Breast epithelium (tissue), 4 donors: ENCODE measurements at places on chromosomes 11 and 22.

- no peak for DNase-seq
Observed at GRCh38 chr11:14119357-14119756, 156.8 kb downstream of the SPON1 start.

GRCh38 chr11:15800111-15800800 lies 556.1 kb downstream of the SOX6 start:
- DNase-seq, result peak; percentile 44

GRCh38 chr11:2687782-2688191 lies 12.0 kb downstream of the KCNQ1OT1 start:
- peak; percentile 49 for DNase-seq

DNA sequence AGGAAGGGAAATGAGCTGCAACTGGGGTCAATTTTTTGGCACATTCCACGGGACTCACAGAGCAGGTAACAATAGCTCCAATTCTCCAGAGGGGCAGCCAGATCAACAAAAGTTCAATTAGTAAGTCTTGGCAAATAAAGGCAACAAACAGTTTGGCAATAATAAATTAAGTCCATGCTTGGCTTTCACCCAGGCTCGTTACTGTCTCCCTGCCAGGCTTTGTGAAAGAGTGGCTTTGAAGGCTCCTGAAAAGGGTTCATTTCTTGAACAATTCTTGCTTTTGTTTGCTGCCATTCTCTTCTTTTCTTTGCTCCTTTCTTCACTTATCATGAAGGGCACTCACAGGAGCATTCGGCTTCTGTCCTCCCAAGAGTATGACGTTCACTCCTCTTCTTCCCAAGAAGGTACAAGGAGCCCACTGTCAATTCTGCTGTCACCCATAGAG lies 123.3 kb downstream of the APIP start:
- DNase-seq, result peak; percentile 83

DNA sequence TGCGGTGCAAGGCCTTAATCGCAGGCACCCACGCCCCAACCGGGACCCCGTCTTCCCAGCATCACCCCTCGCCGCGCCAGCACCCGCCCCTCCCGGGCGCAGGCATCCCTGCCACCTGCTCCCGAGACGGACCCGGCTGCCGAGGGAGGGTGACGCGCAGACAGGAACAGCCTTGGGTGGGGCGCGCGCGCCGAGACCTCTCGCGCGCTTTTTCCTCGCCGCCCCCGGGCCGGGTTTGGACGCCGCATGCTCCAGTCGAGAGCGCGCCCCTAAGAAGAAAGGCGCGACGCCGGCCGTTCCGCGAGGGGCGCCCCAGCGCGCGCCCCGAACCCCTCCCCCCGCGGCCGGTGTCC lies 504 bp downstream of the CFL1 start:
- DNase-seq, result no peak

- no peak for DNase-seq
Observed at GRCh38 chr11:11979488-11980117, 28.8 kb downstream of the DKK3 start.

GRCh38 chr11:3030289-3031070 lies 26.7 kb downstream of the CARS1 start:
- no peak for DNase-seq

DNA sequence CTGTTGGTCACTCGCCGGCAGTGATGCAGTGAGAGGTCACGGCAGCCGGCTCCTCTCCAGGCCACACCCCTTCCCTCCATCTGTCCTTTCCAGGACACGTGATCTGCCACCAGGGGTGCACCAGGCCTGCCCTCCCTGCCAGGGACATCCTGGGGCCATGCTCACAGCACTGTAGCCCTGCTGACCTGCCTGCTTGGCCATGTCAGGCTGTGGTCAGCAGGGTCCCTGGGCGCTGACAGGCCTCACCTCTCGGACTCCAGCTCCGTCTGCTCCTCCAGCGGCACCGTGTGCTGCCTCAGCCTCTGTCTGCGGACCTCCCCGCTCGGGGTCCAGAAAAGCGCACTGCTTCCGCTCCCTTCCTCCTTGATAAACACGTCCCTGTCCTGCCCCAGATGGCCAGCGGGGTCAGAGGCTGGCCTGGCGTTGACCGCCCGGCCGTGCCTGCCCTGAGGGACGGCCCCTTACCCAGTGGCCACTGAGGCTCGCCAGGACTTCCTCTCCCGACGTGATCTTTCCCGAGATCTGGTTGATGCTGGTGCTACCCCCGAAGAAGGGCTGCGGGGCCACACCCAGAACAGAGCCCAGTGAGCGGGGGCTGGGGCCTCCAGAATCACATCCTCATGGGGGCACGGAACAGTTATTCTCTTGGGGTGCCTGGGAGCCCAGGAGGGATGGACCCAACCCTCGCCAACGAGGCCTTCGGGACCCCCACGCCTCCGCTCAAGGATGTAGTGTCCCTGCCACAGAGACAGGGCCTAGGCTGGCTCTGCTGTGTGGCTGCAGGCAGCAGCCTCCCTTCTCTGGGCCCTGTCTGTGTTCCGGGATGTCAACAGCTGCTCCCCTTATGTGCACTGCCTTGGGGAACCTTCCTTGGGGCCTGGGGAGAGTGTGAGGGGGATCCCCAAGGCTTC lies 36.3 kb upstream of the CARS1 start:
- peak; percentile 31 for DNase-seq

DNA sequence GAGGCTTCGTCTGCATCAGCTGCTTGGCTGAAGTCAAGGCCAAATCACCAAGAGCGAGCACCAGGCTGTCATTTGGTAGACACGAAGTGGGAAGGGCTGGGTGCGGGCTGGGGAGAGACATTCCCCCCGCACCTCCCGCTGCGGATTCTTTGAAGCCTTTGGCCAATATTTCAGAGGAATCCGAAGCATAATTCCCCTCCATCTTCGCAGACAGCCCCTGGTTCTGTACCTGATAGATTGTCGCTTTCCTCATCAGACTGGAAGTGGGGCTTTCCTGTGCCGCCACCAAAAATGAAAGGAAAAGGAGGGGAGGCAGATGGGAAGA lies 15.3 kb downstream of the BLID start:
- no peak for DNase-seq
